ENCODE measurements at places on chromosomes 4 and X.
A peak's percentile ranks its signal among the peaks of the same experiment; 100 is the strongest.

DNA sequence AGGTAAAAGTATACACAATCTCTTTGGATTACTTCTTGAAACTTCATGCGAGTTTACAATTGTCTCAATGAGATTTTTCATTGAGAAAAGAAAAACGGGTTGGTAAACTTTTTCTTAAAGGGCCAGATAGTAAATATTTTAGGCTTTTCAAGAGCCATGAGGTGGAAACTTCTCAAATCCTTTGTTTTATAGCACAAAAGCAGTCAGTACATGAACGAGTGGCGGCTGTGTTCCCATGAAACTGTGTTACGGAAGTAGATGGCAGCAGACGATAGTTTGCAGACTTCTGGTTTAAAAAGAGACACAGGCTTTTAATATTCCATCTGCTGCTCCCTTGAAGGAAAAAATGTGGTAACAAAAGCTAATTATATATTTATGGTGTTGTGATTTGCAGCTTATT lies 332.0 kb downstream of the TENM3 start:
- no peak overlapping the region for H3K4me3 ChIP-seq
- no peaks in the 10 kb centered on the region for H3K4me1 ChIP-seq
- H3K36me3 ChIP-seq = no peaks in the 10 kb centered on the region
- DNase-seq = no peak

- H3K27ac ChIP-seq = peak overlapping the region; percentile 71
- no peak overlapping the region for H3K4me3 ChIP-seq
- peak; percentile 74 for DNase-seq
- H3K27me3 ChIP-seq = no peaks in the 10 kb centered on the region
- H3K36me3 ChIP-seq = peaks cover 70% of the 10 kb centered on the region
Observed at GRCh38 chr4:55866973-55867574, 13.6 kb downstream of the EXOC1 start.

DNA sequence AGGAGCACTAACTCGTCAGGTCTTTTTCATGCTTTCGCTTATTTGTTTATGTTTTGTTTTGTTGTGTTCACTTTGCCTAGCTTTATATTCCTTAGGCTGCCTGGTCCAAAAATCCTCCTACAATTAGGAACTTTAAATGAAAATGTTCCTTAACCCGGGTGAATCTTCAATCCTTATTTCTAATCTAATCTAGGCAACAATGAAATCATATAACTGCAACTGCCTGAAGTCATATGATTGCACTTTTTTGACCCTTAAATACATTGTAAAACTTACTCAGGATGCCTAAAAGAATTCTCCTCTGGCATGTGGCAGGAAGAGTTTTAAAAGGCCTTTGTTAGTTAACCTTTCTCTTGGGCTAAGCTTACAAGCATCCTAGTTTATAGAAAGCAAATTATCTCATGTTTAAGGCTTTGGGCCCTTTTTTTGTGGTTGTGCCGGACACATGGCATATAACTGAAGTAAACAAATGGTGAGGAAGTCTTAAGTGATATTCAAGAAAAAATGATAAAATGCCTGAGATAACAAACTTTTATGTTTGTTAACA lies 279.4 kb downstream of the FAT4 start:
- H3K27ac ChIP-seq = no peak overlapping the region
- H3K27me3 ChIP-seq = no peaks in the 10 kb centered on the region
- no peak overlapping the region for H3K4me3 ChIP-seq
- no peaks in the 10 kb centered on the region for H3K36me3 ChIP-seq
- no peak for DNase-seq

- no peak for DNase-seq
- H3K4me1 ChIP-seq = no peaks in the 10 kb centered on the region
- no peaks in the 10 kb centered on the region for H3K27me3 ChIP-seq
- no peak overlapping the region for H3K4me3 ChIP-seq
- H3K27ac ChIP-seq = no peak overlapping the region
- H3K36me3 ChIP-seq = no peaks in the 10 kb centered on the region
Observed at GRCh38 chr4:67344594-67345380, 200.5 kb downstream of the CENPC start.

DNA sequence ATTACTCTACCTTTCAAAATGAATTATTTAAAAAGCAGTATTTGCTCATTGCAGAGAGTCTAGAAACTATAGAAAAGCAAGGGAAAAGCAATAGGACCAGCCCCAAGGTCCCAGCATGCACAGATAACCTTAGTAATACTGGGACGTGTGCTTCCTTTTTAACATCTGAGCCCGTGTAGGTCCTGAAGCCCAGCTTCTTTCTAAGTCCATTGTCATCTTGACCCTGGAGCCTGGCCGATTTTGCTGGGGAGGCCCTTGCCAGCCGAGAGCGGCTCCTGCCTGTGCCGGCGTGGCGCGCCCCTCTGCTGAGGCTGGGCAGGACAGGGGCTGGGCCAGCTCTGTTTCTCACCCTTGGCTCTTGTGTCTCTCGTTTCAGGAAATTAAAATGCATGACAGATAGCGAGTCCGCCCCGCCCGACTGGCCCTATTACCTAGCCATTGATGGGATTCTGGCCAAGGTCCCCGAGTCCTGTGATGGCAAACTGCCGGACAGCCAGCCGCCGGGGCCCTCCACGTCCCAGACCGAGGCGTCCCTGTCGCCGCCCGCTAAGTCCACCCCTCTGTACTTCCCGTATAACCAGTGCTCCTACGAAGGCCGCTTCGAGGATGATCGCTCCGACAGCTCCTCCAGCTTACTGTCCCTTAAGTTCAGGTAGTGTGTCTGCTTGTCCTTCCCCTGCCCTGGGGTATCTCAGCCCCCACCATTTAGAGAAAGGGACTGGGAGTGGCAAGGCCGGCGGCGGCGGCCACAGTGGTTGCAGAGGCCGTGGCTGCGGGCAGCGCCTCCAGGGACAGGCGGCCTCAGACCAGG lies 4.1 kb downstream of the MSANTD1 start:
- H3K4me1 ChIP-seq = no peaks in the 10 kb centered on the region
- no peaks in the 10 kb centered on the region for H3K36me3 ChIP-seq
- no peak for DNase-seq

Data from CD14-positive monocyte (primary cell).